ENCODE measurements at places on chromosomes 1 and 21.

GRCh38 chr1:78277253-78277652, 213.5 kb upstream of the PTGFR start:
- DNase-seq: no peak

DNA sequence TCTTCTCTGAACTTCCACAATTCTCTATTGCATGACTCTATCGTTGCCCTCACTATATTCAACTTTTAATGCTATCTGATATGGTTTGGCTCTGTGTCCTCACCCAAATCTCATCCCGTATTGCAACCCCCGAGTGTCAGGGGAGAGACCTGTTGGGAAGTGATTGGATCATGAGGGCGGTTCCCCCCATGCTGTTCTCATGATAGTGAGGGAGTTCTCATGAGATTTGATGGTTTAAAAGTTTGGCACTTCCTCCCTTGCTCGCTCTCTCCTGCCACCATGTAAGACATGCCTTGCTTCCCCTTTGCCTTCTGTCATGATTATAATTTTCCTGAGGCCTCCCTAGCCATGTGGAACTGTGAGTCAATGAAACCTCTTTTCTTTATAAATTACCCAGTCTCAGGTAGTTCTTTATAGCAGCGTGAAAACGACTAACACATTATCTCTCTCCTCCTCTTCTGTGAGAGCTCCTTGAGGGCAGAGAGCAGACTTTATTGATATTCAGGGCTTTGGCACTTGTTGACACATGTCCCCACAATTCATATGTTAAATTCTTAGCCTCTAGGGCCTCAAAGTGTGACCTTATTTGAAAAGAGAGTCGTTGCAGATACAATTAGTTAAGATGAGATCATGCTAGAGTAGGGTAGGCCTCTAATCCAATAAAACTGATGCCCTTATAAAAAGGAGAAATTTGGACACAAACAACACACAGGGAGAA, 52.1 kb downstream of the ADCY10 start:
- DNase-seq: no peak

- DNase-seq: no peak
Observed at GRCh38 chr1:27634177-27634984, 604 bp downstream of the FGR start.

DNA sequence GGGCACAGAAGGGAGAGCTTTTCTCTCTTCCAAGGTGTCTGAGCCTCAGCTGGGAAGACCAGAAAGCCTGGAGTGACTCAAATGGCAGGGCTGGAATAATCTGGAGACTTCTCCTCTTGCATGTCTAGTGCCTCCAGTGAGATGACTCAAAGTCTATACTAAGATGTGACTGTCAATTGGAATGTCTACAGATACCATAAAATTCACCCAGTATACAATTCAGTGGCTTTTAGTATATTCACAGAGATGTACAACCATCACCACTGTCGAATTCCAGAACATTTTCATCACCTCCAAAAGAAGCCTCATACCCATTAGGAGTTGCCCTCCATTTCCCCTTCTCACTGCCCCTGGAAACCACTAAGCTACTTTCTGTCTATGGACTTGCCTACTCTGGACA, 47.9 kb upstream of the CNN3 start:
- DNase-seq: no peak

DNA sequence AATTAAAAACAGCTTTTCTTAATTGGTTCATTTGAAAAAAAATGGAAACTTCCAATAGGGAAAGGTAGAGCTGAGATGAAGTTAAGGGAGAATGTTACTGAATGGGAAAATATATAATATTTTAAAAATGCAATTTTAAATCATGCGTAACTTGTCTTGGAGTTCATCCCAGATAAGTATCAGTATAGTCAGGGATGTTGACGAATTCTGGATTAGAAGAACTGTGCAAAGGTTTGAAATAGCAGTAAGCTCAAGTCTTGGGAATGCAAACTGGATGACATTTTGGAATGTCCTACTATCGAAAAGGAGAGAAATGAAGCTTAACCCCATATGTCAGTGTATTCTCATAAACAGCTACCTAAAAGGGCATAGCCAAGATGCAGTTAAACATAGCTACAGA, 4.0 kb upstream of the ST6GALNAC3 start:
- no peak for DNase-seq

- DNase-seq: no peak
Observed at GRCh38 chr21:25362375-25363267, 244.7 kb downstream of the MRPL39 start.

- DNase-seq: no peak
Observed at GRCh38 chr21:35565204-35565611, 495.1 kb downstream of the SETD4 start.

DNA sequence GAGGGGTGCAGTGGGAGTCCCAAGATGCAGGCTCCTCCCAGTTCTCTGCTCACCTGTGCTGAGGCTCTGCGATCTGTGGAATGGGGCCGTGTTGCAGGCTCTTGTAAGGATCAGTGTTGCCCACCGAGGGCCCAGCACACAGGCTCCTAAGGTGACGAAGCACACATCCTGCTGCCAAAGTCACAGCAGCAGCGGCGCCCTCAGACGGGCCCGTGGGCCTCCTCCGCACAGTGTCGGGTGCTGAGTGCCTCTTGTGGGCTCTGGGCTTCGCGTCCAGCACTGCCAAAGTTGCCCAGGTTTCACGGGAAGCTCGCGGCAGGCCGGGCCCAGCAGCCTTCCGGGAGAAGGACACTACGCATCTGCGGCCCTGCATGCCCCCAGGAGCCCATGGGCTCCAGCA, 72.1 kb upstream of the ABCG1 start:
- no peak for DNase-seq

DNA sequence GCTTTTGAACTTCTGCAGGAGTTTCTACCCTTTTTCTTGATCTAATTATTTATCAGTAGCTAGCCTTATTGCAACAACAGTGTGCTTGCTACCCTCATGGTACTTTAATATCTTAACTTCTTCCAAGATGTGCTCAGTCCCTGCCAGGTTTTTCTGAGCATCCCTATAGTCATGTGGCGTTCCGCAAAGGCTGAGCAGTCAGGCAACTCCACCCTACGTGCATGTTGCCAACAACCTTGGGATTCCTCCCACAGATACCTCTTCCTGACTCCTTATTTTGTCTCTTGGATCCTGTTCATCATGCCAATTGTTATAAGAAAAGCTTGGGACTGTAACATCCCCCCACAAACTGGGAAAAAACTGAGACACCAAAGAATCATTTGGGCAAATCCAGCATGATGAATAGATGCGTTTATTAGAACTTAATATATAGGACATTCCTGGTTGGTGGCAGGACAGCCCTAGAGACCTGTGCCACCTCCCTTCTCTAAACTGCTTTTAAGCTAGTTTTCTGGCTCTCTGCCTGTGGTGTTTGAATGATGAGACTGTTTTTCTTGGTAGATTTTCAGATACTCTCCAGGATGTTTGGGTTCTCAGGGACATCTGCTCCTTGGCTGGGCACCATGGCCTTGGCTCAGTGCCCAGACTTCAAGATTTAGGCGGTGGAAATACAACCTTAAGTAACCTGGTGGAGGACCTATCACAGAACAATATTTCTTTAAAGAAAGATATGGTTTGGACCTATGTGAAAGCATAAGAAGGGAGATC, 27.1 kb upstream of the KCTD3 start:
- no peak for DNase-seq

DNA sequence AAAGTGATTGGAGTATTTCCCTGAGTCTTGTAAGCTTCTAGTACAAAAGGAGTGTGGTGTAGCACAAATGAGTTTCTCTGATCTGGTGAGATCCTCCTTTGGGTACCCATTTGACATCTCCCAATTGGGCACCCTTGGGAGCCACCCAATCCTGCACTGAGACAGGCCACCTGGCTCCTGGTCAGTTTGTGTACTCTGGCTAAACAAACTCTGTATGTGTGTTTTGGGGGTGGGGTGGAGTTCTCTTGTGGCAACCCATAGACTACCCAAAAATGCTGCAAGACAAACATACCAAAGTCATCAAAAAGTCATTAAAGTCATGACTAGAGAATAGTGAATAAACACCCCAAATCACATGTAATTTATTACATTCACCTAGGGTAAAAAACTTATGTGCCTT, 8.4 kb upstream of the HIVEP3 start:
- no peak for DNase-seq

DNA sequence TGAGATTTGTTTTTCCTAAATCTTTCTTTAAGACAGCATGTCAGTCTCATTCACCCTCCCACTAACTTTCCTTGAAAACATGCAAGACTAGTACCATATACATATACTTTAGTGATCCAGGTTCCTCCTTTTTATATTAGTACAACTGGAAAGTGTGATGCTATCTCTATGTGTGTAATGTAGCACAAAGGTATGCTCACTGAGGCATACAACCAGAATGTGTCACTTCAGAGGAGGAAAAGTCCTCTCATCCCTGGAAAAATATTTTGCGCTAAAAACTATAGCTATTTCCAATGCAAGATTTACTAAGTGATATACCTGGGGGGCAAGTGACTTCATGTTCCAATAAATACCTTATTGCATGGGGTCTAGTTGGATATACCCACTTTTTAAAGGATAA, 45.9 kb downstream of the BARHL2 start:
- DNase-seq: no peak

GRCh38 chr1:175183586-175183985, 9.0 kb downstream of the KIAA0040 start:
- DNase-seq: no peak

DNA sequence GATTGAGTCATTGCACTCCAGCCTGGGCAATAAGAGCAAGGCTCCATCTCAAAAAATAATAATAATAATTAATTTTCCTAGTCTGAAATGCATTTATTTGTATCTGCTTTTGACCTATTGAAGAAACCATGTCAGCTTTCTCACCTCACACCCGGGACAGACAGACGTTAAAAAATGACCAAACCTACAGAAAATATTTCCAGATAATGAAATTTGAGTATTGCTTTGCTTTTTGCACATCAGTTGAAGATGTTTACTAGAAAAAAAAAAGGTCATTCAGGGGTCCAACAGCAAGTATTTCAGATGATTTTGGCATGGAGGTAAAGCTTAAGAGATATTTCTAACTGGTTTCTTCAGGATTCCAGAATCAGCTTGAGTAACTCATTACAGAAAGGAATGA, at the start of gene OR6K6:
Gene OR6K6, plus strand, starts transcription at position 301 of the 400 bp plus-strand sequence. CDS start 168 bp downstream, outside the sequence.
- no peak for DNase-seq

- no peak for DNase-seq
Observed at GRCh38 chr1:31669433-31669785, 24.7 kb upstream of the PEF1 start.

DNA sequence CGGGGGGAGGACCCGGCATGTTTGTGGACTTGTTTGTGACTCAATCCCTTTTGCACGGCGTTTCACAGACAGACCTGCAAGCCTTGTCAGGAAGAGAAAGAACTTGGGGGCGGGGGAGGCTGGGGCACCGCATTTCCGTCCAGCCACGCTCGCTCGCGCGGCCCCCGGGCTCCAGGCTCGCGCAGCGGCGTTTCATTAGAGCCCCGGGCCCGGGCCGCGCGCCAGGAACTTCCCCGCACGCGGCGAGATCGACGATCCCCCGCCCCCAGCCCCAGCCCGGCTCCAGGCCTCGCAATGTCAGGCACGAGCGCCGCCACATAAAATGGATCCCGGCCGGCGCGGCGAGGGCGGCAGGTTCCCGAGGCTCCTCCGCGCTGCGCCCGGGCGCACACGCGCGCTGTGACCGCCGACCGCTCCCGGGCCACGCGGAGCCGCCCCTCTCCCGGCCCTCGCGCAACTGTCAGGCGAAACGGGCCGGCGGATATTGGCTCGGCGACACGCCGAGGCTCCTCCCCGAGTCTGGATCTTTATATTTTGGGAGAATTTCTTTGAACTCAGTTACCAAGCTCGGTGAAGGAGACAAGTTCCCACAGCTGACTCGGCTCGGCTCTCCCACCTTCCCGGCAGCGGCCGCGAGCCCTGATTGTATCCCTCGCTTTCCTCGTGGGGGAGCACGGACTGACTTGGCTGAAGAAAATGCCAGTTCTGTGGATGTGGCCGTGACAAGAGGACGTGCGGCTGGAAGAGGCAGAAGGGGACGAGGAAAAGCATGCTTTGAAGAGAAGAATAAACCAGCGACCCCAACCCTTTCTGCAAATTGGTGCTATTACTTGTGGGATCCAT, at the start of gene KIF26B:
Gene KIF26B, plus strand, starts transcription at position 557 of the 843 bp plus-strand sequence. CDS start 440 bp downstream, outside the sequence.
- DNase-seq: peak; percentile 31

- no peak for DNase-seq
Observed at GRCh38 chr21:42304556-42305454, 10.4 kb downstream of the TFF3 start.

DNA sequence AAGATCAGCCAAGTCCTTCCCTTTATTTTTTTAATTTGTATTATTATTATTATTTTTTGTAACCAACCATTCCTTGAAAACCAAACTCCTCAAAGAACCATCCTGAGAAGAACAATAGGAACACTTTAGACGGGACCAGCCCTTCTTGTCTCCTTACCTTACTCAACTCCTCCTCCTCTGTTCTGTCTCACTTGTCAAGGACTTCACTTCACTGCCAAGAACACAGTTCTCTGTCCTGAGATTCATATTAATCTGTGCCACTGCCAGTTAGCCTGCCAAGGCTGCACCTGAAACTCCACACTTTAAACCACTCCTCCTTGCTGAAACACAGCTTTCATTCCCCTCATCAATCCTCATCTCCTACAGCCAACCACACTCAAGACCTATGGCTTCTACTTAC, 73.8 kb upstream of the ATP1A1 start:
- DNase-seq: no peak

DNA sequence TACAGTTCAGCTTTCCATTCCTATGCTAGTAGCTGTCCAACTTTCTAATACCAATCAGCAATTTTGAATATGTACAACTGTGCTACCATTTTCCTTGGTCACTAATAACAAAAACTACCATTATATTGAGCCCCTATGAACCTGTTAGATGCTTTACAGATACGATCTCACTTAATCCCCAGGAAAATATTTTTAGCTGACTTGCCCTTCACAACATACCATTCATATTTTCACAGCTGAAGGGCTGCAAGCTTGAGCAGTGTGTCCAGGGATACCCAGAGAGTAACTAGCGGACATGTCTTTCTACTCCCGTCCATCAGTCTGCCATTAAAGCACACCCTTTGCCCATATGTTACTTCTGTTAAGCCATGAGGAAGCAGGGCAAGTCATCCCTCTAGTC, 140.5 kb downstream of the SPATA46 start:
- DNase-seq: no peak

DNA sequence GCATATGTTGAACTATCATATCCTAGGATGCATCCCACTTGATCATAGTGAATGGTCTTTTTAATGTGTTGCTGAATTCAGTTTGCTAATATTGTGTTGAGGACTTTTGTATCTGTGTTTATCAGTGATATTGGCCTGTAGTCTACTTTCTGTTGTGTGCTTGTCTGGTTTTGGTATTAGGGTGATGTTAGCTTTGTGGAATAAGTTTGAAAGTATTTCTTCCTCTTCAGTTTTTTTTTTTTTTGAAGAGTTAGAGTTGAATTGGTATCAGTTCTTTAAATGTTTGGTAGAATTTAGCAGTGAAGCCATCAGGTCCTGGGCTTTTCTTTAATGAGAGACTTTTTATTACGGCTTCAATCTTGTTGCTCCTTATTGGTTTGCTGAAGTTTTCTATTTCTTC, 162.3 kb downstream of the VAV3 start:
- no peak for DNase-seq

GRCh38 chr1:177975588-177976495, 6.0 kb upstream of the SEC16B start:
- DNase-seq: no peak

GRCh38 chr1:31064111-31064717, 1.3 kb downstream of the PUM1 start:
- no peak for DNase-seq
